ENCODE measurements at places on chromosomes 5 and 9.
A peak's percentile ranks its signal among the peaks of the same experiment; 100 is the strongest.

DNA sequence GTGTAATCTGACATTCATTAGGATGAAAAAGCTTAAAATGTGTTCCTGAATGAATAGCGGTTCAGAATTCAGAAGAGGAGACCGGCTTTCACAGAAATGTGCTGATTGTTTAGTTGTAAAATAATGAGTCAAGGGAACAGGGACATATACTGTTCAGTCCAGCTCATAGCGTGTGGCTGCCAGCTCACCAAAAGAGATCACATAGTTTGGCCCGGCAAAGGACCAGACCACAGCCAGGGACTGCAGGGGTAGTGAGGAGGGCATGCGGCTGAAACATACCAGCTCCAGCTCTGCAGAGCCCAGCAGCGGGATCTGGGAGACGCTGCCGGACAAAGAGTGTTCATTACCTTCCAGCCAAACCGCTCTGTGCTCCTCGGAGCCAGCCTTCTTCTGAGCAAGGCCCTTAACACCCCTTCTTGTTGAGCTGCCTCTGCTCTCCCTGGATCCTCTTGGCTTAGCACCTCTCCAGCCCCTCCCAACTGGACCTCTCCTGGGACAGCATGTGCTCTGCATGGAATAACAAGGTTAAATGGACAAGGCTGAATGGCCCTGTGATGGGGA, 116.8 kb upstream of the CNTLN start:
- DNase-seq, result no peak

- DNase-seq, result no peak
Observed at GRCh38 chr5:38866362-38867031, 20.7 kb downstream of the OSMR start.

DNA sequence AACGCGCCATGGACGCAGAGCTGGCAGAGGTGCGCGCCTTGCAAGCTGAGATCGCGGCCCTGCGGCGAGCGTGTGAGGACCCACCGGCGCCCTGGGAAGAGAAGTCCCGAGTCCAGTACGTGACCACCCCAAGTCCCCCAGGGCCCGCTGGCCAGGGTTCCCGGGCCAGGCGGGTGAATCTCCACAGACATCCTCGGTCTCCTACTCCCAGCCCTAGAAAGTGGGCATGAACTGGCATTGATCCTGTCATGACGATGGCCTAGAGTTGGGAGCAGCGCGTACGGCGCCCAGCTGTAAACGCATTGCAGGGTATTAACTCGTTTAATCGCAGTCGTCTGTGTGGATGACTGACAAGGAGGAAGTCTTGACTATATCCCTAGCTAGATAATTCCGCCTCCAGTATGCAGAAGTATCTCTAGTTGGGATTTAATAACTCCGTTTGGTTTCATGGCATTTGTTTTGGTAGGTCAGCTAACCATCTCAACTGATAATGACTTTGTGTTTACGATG, 293 bp downstream of the CENPP start:
- no peak for DNase-seq

- DNase-seq, result no peak
Observed at GRCh38 chr9:6896562-6896961, 138.8 kb downstream of the KDM4C start.

GRCh38 chr9:75085640-75086039, 2.3 kb downstream of the NMRK1 start:
- no peak for DNase-seq

DNA sequence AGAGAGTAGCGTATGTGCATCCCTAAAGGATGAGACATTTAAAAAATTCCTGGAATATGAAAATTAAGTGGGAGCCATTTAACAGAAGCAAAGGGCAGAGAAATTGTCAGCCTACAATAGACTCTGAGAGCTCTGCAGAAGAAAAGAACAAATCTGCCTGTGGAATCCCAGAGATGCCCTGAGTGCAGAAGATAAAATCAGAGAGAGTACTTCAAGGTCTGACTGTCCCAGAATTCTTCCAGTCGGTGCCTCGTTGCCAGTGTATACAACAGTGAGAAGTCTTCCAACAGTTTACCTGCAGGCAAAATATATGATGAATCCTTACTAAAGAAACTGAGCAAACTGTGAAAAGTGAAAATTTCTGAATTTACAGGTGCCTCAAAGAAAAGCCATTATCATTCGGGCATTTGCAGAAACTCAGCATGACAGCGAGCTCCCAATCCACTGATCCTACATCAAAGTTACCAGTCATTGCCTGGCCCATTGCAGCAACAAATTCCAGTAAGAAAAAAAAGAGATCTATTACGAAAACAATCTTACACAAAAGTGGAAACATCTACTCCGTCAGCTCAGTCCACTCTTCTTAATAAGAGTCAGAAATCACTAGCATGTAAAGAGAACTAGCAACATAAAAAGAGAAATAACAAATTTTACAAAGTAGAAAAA, 92.8 kb upstream of the VCAN start:
- DNase-seq, result no peak

- DNase-seq, result no peak
Observed at GRCh38 chr9:127521919-127522304, 70.6 kb downstream of the LRSAM1 start.

DNA sequence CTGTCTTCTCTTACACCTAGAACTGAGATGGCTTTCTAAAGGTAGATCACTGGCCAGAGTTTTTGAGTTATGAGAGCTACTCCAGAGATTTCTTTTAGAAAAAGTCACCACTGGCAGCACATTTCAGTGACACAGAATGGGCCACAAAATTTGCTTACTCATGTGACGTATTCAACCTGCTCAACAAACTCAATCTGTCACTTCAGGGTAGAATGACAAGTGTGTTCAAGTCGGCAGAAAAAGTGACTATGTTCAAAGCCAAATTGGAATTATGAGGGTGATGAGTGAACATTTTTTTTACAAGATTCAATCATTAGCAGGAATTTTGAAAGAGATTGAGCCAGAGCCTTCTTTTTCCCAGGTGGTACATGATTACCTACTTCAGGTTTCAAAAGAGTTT, 46.5 kb downstream of the TAF11L14 start:
- no peak for DNase-seq

DNA sequence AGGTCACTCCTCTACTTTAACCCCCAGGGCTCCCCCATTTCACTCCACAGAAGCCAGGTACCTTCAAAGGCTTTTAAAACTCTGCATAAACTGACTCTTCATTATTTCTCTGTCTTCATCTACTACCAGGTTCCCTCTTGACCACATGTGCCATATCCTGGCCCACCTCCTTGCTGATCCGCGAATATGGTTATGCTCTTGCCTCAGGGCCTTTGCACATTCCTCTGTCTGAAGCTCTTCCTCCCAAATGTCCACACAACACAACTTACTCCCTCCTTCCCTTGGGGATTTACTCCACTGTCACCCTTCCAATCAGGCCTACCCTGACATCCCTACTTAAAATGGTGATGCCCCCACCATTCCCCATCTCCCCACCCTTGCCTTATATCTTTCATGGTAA, 134.6 kb upstream of the ANKRD55 start:
- DNase-seq, result no peak

DNA sequence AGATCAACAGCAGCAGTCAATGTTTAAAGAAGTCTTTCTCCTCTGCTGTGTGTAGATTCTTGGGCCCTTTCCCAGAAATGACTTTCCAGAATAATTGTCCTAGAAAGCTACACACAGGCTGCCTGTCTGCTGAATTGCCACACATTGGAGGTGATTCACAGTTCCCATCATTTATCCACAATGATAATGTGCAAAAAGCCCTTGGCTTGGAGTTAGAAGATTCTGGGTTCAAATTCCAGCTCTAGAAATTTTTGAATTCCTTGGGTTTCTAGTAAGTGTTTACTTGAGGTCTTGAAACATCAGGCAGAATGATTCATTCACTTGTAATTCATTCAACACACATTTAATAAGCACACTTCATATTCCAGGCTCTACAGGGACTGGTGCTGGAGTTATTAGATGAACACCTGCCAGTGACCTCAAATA, 28.6 kb upstream of the EPB41L4B start:
- DNase-seq, result no peak

- no peak for DNase-seq
Observed at GRCh38 chr5:150503386-150503785, 4.5 kb upstream of the NDST1 start.

GRCh38 chr5:111238431-111239225, 14.4 kb downstream of the CAMK4 start:
- DNase-seq, result no peak

DNA sequence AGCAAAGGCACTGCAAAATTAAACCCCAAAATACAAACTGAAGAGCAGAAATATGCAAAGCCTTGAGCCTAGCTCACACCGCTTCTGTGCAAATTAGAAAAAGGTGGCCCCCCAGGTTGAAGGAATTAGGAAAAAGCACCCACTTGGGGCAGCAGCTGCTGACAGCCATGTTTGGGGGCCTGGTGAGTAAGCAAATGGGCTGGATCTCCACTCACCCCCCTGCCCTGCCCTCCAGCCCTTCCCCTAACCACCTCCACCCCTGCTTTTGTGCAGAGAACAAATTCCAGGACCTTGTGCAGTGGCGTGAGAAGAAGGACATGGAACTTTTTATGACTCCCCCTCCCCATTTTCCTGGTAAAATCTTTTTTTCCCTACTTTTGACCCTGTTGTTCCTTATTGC, 92.0 kb upstream of the DNAH5 start:
- no peak for DNase-seq

- no peak for DNase-seq
Observed at GRCh38 chr5:96816991-96817390, 9.2 kb upstream of the ERAP1 start.

DNA sequence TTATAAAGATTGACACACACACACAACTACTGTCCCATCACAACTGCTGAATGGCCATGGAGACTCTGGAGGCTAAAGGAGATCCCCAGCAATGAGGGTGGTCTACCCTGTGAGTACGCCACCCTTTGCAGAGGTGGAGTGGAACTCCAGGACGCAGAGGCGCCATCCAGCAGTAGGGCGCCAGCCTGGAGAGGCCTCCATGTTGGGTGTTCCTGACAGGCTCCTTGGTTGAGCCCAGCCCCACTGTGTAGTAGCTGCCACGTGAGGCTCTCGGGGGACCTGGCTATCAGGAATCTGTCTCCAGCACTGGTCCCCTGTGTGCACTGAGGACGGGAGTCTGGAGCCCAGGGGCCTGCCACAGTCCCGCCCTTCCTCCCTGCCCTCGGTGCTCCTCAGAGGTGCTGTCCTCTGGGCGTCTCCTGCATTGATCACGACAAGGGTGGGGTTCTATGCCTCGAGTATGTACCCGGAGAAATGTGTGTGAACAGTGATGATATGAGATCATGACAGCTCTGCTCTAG, 72.3 kb downstream of the DAP start:
- no peak for DNase-seq

DNA sequence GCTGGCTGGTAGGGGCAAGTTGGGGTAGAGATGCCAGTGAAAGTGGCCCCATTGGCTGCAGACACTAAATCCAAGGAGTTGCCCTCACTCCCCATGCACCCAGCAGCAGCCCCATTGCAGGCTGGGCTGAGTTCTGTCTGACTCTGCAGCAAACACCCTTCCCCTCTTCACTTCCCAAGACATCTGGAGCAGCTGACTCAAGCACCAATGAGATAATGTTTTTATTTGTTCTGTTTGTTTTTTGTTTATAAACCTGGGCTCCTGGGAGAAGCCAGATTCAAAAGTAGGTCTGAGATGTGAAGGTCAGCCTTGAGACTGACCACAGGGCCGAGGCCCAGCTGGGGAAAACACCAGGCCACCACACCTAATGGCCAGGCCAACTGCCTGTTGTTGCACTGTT, 545.9 kb upstream of the KLF4 start:
- DNase-seq, result no peak

GRCh38 chr5:165138236-165138635, 1632.8 kb downstream of the MAT2B start:
- DNase-seq, result no peak

DNA sequence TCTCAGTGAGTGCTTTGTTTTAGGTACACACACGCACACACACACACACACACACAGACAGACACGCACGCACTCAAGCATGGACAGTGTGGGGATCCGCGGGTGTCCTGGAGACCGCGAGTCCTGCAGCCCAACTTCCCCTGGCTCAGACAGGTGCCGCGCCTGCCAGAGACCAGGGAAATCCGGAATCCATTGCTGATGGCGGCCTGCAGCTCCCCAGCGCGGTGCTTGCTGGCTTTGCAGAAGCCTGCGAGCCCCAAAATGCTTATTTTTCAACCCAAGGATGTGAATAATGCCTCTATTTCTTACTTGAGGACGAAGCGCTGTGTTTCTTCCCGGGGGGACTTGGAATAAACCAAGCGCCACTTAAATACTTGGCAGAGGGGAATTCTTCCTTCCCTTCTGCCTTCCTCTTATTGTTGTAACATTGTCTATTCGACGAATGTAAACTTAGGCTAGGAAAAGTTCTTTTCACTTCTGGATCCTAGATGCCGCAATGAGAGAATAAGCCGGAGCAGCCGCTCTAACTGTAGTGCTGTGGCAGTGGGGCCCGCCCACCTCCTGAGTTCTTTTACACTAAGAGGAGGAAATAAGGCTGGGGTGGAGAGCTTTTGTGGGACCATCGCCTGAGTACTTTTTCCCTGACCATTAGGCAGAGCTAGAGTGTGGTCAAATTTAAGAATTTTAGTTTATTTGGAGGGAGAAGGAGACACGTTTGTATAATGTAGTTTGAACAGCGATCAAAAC, 802 bp downstream of the ITGA2 start:
- peak; percentile 7 for DNase-seq

DNA sequence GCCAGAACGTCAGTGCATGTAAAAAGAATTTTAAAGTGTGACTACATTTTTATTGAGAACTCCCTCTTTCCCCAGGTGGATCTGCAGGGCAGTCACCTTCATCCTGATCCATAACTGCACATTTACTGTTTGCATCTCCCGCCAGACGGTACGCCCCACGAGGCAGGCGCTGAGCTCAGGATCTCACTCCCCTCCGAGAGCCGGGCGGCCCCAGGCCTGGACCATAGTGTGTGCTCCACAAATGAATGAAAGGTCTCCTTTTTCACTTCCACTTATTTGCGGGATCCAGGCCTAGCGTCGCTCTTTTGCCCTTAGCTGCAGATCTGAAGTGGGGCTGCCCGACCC, 378 bp downstream of the DROSHA start:
- no peak for DNase-seq

- no peak for DNase-seq
Observed at GRCh38 chr5:10335711-10336470, 17.6 kb upstream of the MARCHF6 start.

DNA sequence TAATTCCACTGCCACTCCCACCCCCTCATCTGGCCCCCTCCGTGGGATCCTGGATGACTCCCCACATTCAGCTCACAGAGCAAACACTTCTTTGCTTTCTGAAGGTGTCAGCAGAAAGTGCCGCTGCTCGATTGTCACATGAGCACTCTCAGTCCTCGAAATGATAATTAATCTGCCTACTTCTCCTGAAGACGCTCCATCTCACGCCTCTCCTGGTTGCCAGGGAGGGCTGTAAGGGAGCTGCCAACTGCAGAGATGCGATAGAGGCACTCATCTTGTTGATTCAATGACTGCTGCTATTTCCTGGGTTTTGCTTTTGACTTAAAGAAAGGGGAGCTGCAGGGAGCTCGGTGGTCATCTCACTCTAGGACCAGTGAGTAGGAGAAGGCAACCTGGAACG, 206.5 kb downstream of the DAB2IP start:
- no peak for DNase-seq

DNA sequence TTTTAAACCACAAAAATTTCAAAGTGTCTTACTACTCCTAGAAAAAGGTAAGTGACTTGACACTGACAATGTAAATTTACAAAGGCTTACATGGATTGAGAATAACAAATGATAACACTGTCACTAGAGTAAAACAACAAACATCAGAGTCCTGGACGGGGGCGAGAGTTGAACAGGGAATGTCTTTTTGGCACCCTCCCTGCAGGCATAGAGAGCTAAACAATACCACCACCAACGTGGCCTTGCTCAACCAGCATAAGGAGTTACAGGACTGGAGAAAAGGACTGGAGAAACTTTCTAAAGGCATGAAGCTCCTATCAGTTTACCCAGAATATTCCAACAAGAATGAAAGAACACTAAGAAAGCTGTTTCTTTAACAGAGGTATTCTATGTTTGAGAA, 55.3 kb downstream of the PTBP3 start:
- DNase-seq, result no peak
